Smooth muscle cell of the brain vasculature (primary cell): ENCODE measurements at places on chromosomes 13 and 19.

DNA sequence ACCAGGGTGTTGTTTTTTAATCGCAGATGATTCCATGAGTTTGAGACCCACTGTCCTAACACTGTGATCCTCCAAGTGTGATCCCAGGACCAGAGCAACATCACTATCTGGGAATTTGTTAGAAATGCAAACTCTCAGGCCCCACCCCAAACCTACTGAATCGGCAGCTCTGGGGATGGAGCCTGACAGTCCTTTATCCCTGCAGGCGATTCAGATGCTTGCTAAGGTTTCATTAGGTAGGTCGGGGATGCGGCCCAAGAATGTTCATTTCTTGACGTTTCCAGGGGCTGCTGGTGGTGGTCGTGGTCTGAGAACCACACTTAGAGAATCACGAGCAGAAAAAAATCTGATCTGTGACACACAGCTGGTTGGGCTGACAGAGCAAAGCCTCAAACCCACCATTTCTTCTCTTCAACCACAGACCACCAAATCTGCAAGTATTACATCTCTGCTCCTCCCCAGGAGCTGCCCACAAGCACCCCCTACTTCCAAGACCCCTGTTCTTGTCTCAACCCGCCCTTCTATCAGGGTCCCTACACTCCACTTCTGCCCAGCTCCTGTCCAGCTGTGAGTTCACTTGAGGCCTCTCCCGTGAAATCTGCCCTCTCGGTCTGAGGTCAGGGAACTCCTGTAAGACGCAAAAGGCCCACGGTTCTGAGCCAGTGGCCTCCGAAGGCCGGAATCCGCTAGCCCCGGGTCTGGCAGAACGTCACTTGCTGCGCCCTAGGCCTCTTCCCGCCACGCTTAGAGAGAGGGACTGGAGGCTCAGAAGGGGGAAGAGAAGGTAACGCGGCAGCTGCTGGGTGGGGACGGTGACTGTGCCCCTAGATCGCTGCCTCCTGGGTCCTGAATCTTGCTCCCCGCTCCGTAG, 1.1 kb upstream of the FARP1 start:
- DNase-seq: no peak

- DNase-seq: no peak
These were observed 102.4 kb downstream of the KCTD12 start for GRCh38 chr13:76783798-76784197.

DNA sequence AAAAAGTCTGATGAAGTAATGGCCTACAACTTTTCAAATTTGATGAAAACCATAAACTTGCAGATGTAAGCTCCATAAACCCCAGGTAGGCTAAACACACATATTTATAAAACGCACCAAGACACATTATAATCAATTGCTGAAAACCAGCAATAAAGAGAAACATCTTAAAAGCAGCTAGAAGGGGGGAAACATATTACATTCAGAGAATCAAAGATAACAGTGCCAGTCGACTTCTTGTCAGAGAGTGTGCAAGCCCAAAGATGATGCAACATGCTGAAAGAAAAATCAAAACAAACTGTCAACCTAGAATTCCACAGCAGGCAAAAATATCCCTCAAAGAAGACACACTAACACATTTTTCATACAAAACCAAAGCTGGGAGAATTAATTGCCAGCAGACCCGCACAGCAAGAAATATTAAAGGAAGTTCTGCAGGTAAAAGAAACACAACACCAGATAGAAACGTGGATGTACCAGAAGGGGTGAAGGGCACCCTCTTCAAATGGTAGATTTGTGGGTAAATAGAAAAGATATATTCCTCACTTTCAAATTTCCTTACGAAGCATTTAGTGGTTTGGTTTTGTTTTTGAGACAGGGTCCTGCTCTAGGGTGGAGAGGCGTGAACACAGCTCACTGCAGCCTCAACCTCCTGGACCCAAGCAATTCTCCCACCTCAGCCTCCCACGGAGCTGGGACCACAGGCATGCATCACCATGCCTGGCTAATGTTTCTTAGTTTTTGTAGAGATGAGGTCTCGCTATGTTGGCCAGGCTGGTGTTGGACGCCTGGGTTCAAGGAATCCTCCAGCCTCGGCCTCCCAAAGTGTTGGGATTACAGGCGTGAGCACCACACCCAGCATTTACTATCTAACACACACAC, 16.5 kb upstream of the ATP1A3 start:
- no peak for DNase-seq

DNA sequence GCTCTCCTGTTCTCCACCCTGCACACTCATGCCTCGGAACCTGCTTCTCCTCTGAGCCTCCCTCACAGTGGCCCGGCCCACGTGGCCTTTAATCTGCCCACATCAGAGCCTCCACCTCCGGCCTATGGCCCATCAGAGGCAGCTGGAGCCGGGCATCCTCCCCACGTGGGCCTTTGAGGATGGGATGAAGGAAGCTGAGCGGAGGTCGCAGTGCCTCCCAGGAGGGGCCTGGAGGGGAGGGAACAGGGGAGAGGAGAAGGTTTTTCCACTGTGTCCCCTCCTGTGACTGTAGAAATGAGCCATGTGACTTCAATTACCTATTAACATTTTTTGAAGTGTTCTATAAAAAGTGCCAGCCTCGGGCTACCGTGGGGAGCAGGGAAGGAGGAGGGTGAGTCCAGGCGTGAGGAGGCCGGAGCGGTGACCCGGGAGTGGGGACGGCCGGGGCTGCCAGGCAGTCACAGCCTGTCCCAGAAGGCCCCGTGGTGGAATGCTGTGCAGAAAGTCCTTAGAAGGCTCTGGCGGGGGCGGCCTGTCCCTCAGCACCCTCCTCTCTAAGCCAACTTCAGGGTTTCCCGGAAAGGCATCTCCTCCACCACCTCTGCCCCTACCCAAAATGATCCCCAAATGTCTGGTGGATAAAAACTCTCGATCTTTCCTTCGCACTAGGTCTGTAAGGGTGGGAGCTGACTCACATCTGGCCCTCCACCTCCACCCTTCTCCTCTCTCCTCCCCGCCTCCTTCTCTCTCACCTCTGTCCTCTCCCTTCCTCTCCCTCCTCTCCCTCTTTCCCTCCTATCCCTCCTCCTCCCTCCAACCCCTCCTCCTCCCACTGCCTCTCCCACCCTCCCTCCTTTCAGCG, 24.8 kb upstream of the SLC1A5 start:
- no peak for DNase-seq

GRCh38 chr19:6498294-6499036, 3.6 kb downstream of the TUBB4A start:
- DNase-seq: no peak

DNA sequence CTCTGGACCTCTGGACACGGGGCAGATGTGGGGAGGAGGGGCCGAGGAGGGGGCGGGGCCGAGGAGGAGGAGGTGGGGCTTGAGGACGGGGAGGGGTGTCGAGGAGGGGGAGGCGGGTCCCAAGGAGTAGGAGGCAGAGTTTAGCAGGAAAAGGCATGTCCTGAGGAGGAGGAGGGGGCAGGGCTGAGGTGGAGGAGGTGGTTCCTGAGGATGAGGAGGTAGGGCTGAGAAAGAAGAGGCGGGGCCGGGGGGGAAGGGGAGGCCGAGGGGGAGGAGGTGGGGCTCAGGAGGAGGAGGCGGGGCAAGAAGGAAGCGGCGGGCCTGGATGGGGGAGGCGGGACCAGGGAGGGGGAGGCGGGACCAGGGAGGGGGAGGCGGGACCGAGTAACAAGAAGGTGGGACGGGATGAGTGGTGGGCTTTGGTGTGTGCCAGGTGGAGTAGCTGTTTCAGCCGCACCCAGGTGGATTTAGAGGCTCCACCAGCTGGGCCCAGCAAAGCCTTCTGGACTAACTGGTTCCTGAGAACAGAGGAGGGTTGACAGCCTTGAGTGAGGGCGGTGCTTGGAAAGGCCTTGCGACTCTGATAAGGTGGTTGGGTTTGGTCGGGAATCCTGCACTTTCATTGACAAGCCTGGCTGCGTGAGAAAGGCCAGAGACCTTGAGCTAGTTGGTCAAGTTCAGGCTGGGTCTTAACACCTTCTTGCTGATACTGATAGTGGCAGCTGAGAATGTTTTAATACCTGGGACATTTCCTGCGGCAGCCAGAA, 7.7 kb downstream of the TECR start:
- no peak for DNase-seq

DNA sequence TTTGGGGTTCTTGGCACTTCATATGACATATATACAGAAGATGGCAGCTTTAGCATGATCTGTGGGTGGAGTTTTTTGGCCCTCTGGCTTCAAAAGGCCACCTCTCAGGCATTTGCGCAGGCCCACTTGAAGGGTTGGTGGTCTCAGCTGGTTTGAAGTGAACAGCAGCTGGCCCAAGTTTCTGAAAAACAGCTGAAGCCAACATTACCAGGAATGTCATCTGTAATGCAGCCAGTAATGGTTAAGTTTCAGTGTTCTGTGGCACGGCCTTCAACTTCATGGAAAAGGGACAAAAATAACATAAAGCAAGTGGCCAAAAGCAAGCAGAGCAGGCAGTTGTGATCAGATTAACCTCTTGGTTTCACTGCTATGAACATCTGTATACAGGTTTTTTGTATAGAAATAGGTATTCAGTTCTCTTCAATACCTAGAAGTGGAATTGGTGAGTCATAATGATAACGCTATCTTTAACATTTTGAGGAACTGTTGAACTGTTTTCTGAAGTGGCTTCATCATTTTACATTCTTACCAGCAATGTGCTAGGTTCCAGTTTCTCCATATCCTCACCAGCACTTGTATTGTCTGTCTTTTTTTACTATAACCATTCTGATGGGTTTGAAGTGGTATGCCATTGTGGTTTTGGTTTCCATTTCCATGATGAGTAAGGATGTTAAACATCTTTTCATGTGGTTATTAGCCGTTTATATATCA, 245.4 kb downstream of the SHISA2 start:
- DNase-seq: no peak

- no peak for DNase-seq
These were observed 307.4 kb downstream of the DIAPH3 start for GRCh38 chr13:59856281-59856810.

GRCh38 chr13:41588899-41589298, 131.5 kb downstream of the RGCC start:
- no peak for DNase-seq

DNA sequence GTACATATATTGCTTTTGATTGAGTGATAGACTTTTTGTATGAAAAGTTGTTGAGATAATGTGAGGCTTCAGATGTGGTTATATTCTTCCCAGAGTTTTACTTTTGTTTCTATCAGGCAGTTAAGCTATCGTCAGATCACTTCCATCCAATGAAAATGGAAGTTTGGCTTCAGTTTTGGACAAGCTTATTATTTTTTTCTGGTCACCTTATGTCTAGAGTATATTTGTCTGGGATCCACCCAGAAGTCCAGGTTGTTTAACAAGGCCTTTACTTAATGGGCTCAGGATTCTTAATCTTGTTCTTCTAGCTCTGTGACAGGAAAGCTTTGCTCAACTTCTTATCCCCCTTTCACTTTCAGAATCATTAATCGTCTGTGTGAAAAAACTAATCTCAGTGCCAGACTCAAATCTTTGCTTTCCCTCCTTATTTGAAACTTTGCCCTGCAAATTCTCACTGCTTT, 150.9 kb downstream of the PDS5B start:
- no peak for DNase-seq

DNA sequence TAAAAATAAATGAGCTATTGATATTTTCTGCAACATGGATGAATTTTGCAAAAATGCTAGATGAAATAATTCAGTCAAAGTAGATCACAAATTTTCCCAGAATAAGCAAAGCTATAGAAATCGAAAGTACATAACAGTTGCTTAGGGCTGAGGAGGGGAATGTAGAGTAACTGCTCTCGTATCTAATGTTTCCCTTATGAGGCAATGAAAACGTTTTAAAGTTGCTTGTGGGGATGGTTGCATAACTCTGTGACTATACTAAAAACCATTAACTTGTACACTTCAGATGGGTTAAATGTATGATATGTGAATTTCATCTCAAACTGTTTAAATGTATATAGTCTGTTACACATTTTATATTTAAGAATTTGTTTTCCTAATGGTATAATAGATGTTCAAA, 231.7 kb downstream of the GGACT start:
- DNase-seq: no peak

DNA sequence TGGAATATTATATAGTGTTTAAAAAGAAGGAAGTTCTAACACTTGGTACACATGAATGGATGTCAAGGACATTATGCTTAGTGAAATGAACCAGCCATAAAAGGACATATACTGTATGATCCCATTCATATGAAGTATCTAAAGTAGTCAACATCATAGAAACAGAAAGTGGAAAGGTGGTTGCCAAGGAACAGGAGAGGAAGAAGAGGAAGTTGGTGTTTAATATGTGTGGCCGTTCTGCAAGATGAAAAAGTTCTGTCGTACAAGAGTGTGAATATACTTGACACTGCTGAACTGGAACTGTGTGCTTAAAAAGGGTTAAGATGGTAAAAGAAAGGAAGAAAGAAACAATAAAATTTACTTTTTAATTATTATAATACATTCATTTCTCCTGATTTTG, 33.1 kb upstream of the C1QTNF9 start:
- no peak for DNase-seq

DNA sequence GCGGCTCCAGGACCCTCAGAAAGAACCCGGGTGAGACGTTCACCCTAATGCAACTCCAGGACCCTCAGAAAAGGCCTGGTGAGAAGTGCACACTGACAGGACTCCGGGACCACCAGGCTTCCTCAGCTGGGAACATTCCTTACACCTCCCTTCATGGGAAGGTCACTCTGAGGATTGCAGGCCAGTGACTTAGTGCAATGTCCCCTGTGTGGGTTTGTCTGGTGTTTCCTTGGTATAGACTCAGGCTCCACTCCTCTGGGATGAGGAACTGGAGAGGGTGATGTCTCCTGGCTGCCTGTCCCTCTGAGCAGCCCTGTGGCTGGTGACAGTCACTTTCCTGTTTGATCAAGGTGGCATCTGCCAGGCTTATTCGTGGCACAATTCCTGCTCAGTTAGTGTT, 49.7 kb downstream of the TEX29 start:
- no peak for DNase-seq

GRCh38 chr13:61592489-61592888, 176.8 kb upstream of the PCDH20 start:
- no peak for DNase-seq

DNA sequence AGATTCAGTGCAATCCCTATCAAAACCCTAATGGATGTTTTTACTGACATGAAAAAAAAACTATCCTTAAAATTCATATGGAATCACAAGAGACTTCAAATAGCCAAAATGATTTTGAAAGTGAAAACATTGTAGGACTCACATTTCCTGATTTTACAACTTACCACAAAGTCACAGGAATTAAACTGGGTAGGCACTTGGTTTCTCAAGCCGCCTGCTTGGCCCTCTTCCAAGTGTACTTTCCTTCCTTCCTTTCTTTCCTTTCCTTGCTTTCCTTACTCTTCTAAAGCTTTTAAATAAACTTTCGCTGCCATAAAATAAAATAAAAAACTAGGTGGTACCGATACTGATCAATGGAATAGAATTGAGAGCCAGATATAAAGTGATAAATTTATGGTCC, 21.0 kb upstream of the CD33 start:
- no peak for DNase-seq

DNA sequence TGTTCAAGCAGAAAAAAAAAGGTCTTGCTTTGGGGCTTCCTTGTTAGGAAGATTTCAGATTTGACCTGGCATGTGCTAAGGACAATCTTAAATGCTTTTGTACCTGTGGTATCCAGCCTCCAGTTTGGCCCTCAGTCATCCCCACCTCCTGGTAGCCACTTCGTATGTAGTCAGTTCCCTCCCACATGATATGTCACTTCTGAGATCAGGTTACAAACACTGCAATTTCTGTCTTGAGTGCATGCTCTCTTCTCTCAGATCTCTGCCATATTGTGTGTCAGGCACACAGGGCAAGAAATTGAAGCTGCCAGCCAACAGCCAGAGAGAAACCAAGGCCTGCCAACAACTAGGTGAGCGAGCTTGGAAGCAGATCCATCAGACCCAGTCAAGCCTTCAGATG, 60.3 kb upstream of the STARD13 start:
- DNase-seq: no peak
